ENCODE measurements at places on chromosomes 13 and 19.

- DNase-seq = peak; percentile 81
Measured at GRCh38 chr19:10292206-10292788, 2.5 kb downstream of the ICAM5 start.

DNA sequence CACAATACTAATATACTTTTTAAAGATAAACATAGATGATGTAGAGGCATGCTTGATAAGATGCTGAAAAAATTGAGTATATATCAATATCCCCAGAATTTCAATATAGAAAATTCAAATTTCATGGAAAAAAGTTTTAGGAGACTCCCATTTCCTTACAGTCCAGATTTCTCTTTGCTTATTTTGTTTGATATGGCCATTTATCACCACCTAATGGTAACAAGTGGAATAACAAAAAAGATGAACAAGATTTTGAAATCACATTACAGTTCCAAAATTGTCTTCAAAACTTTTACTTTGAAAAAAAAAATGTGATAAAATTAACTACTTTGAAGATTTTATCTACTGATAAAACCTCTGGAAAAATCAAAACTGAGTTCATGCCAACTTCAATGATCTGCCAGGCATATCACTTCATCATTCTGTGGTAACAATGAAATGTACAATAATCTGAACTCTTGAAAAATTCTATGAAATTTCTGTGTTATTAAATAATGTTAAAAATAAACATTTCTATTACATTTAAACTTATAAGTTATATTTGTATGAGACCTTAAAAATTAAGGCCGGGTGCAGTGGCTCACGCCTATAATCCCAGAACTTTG, 17.5 kb downstream of the MIPEP start:
- no peak for DNase-seq

DNA sequence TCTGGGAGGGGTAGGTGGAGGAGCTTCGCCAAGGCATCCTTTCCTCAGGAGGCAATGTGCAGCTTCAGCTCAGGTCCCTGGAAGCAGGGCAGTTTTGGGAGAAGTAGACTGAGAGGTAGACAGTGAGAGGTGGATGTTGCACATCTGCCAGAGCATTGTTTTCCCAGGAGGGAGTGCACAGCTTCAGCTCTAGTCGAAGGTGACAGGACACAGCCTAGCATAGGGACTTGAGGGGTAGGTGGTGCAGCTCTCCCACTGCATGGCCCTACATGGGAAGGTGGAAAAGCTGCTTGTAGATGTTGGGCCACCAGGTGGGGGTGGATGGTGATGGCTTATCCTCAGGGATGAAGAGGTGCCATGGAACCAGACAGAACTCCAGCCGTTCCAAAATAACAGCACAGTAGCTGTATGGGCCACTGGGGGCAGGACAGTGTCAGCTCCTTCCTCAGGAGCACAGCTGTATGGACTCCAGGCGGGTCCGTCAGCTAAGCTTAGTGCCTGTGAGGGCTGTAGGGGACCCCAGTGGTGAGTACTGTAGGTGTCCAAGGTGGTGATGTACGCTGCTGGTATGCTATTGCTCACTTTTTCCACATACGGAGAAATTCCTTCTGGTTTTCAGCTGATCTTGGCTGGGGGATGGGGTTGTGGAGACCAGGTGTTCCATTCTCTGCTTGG, 17.4 kb upstream of the ZNF543 start:
- DNase-seq = no peak

DNA sequence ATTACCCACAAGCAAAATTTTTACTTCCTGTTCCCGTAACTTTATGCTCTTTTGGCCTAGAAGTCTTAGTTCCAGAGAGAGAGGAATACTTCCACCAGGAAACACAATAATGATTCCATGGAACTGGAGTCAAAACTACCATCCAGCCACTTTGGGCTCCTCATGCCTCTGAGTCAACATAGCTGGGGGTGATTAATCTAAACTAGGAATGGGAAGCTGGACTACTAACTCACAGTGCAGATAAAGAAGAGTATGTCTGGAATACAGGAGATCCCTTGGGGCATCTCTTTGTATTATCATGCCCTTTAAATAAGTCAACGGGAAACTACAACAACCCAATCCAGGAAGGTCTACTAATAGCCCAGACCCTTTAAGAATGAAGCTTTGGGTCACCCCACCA, 8.9 kb upstream of the ELF1 start:
- no peak for DNase-seq

DNA sequence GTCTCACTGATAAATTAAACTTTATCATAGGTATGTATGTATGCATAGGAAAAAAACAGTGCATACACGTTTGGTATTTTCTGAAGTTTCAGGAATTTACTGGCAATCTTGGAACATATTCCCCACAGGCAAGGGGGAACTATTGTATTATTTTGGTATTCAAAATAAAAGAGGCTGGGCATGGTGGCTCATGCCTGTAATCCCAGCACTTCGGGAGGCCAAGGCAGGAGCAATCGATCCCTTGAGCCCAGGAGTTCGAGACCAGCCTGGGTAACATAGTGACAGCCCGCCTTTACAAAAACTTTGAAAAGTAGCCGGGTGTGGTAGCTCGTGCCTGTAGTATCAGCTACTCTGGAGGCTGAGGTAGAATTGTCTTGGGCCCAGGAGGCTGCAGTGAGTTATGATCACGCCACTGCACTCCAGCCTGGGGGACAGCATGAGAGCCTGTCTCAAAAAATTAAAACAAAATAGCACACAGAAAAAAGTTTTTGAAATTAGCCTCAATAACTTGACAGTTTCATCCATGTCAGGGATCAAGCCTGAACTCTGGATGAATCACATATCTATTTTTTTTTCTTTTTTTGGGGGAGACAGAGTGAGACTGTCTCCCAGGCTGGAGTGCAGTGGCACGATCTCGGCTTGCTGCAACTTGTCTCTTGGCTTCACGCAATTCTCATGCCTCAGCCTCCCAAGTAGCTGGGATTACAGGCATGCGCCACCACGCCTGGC, 29.1 kb upstream of the HOMER3 start:
- no peak for DNase-seq

Data from activated CD8-positive, alpha-beta T cell treated with anti-CD3 and anti-CD28 coated beads, Interleukin-2, amount 10 ng/mL, durations not matched to agents 7 days and 5 days (primary cell).